Dorsolateral prefrontal cortex (tissue), 122 donors: ENCODE measurements at places on chromosomes 12 and 14.

DNA sequence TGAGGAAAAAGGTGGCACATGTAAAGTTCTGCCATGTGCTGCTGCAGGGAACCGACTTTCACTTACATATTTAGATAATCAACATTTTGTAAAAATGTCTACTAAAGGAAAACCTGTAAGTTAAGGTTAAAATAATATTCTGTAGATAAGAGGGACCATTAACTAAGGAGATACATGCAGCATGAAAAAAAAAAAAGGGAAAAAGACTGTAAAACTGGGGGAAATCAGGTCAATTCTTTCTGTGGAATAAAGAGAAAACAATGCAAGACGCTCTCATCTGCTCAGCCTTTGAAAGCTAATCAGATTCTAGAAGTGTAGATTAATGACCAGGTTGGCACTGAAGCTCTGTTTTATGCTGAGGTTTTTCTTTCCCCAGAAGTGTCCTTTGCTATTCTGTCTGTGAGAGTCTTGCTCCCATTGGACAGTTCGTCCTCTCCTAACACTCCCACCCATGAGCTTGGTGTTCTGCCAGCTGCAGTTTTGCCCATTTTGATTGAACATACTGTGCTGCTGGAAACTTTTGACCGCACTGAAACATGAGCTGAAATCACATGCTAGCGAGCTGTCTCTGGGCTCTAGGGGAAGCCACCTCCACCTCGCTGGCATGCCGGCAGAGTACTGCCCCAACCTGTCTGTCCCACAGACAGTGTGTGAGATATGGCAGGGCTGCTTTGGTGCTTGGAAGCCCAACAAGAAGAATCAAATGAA lies 39.7 kb downstream of the PPTC7 start:
- peak; percentile 67 for DNase-seq

GRCh38 chr14:95252219-95252618 lies 67.5 kb downstream of the CLMN start:
- DNase-seq: no peak

GRCh38 chr12:107736914-107737313 lies 24.0 kb downstream of the PRDM4 start:
- no peak for DNase-seq

GRCh38 chr12:114726092-114726710 lies 42.2 kb upstream of the TBX3 start:
- no peak for DNase-seq

- DNase-seq: no peak
These were observed 79.2 kb downstream of the BCL11B start for GRCh38 chr14:99192830-99193229.

DNA sequence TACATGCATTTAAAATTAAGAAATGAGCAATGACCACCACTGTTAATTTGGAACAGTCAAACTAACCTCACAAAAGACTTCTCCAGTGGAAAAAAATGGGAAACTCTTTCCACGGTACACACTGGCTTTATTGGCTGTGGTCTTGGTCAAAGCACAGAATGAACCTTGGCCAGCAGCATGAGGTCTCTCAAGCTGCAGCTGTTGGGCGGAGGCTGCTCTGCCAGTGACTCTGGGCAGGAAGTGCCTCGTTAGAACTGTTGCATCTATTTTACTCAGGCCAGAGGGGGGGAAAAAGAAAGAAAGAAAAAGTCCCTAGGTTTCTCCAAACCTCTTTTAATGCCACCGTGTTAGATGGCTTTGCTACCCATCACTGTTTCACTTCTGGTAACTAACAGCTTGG lies 279.8 kb upstream of the DIO2 start:
- DNase-seq: no peak

GRCh38 chr14:74956280-74957072 lies 1.1 kb upstream of the PGF start:
- DNase-seq: no peak

- no peak for DNase-seq
These were observed 422.9 kb upstream of the OR4E1 start for GRCh38 chr14:22096514-22096895.
